ENCODE measurements at places on chromosomes 2 and 18.

DNA sequence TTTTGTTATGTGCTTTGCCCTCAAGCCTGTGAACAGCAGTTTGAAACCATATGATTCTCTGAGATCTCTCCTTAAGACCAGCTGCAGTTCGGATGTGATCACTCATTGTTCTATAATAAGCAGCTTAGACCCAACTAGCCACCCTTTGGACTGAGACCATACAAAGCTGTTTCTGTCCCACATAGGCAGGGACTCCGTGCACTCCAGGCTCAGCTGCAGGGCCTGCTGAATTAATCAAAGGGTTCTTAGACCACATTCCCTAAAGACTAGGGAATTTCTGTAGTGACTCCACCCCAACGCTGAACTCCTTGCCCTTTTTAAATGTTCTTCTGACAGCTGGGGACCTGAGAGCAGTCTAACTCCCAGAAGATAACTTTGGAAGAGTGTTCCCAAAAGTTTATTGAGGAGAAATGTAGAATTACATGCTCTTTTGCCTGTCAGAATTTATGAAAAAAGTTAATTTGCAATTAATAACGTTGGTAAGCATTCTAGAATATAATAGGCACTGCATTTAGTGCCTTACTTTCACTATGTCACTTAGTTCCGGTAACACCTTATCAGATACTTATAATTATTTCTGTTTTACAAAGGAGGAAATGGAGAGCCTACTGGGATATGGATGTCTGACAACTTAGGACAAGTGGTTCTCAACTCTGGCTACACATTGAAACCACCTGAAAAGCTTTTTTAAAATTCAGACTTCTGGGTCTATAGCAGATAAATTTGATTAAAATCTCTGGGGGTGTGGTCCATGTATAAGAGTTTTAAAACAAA is 42.3 kb downstream of the GULP1 start:
- DNase-seq = no peak

GRCh38 chr18:35484034-35484433 is 13.7 kb downstream of the INO80C start:
- no peak for DNase-seq

DNA sequence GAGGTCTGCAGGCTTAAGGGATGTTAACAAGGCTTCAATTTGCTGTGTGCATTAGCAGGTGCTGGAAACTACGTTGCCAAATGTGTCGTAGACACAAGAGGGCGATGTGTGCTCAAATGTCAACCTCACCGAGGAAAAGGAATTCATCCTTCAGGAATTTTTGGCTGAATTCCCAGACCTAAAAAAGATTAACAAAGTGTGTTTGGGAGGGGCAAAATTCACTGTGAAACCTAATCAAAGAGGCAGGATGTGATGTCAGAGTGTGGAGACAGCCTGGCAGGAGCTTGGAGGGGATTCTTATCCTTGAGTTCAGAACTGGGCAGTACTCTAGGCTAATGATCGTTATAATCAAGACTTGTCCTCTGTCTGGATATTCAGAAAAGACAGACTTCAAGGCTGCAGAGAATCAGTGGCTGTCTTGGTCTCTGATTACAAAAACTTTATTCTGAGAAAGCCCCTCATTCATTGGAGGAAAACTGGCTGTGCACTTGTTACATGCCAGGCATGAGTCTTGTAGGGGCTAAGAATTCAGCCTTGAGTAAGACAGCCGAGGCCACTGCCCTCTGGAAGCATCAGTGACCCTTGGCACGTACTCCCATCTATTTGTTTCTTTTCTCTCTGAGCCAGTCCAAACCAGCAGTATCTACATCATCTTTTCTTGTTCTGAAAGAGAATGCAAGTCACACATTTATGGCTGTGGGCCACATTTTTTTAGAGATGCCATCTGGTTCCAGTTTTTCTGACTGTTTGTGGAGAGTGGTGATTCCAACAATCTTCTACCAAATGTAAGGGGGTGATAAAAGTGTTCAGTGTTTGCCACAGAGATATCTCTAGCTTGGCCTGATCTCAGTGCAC is 18.7 kb upstream of the SCYGR1 start:
- peak; percentile 78 for DNase-seq

DNA sequence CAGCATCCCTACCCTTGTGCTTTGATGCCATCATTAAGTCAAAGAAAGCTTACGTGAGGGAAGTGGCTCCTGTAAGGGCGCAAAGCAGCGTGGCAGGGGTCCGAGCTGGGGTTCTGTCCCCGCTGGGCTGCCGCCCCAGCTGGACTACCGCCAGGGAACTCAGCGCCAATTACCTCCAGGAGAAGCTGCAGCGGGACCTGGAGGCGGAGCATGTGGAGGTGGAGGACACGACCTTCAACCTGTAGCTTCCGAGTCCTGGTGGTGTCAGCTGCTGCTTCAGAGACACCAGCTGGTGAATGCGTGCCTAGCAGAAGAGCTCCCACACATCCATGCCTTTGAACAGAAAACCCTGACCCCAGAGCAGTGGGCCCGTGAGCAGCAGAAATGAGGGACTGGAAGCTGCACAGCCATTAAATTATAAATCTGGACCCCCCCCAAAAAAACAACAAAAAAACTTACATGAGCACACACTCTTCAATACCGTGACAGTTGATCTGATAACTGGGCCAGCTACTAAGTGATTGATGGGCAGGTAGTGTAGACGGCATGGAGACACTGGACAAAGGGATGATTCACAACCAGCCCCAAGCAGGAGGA is 20.1 kb upstream of the YES1 start:
- DNase-seq = peak; percentile 44

GRCh38 chr2:153871231-153872221 is at the start of gene GALNT13:
GALNT13 (plus strand) TSS chr2:153871922.
- DNase-seq = peak; percentile 2

GRCh38 chr18:22872900-22873537 is 60.1 kb upstream of the RBBP8 start:
- DNase-seq = no peak
